A549 treated with CpdA at 1 μM for 4 hours (cell line): ENCODE measurements at places on chromosomes 1 and 21. TPM values are rescaled to one million over a fixed set of nuclear protein-coding genes. Genes with fewer than 3 reads are reported as not detected.

TDRD5 gene
- 0.01 to 0.09 TPM (median 0.05 TPM) in 3 of 5 replicates, not detected in the others for total RNA-seq

GBP6 gene
- not detected in 5 replicates for total RNA-seq

PDPN gene
- not detected in 5 replicates for total RNA-seq

DMRTA2 gene
- total RNA-seq: 0.13 to 0.29 TPM (median 0.24 TPM) in 5 replicates

AMIGO1 gene
- total RNA-seq: 0.84 to 1.3 TPM (median 1.2 TPM) in 5 replicates

SSX2IP gene
- 11.1 to 14.5 TPM (median 12.6 TPM) in 5 replicates for total RNA-seq

TAS1R1 gene
- total RNA-seq: 0.07 TPM in 1 of 5 replicates, not detected in the others

CLEC20A gene
- not detected in 5 replicates for total RNA-seq

TNFAIP8L2 gene
- total RNA-seq: not detected in 5 replicates

LCK gene
- 0.03 TPM in 1 of 5 replicates, not detected in the others for total RNA-seq

CRYAA gene
- total RNA-seq: not detected in 5 replicates

ALPL gene
- 0.15 to 0.43 TPM (median 0.32 TPM) in 5 replicates for total RNA-seq

PIGC gene
- total RNA-seq: 32.3 to 40.0 TPM (median 35.8 TPM) in 5 replicates

MTMR11 gene
- total RNA-seq: 7.2 to 11.6 TPM (median 9.5 TPM) in 5 replicates

KHDRBS1 gene
- 120 to 145 TPM (median 131 TPM) in 5 replicates for total RNA-seq
